NCI-H446 (cell line): ENCODE measurements at places on chromosomes 6 and 20.

GRCh38 chr6:39698789-39699188, 26.4 kb downstream of the KIF6 start:
- DNase-seq, result no peak

- no peak for DNase-seq
Measured at GRCh38 chr6:152052061-152052460, 244.6 kb downstream of the ESR1 start.

DNA sequence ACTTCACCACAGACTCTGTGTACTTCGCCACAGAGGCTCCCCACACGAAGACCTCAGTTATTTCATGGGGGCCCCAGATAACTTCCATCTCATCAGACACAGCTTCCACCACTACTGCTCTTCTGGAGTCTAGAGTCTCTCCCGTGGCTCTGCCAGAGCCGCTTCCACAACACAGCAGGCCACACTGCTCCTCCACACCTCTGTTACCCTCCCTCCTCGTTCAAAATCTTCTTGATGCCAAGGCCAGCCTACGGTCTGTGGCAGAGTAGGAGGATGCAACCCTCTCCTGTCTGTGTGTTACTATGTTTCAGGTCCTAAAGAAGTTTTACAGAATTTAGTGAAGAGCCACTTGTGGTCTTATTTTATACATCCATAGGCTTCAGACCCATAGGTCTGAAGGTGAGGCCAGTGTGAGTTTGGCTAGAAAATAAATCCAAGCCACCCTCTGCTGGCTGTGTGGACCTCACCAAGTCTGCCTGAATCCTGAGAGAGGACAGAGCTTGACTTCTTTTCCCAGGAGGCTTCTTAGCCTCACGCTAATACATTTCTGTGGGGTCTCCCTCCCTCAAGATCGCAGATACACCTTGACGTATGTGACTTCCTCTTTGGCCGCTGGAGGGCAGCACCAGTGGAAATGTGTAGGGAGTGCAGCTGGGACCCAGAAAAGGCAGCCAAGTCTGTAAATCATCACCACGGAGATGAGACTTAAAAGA, 197.7 kb downstream of the FAXC start:
- no peak for DNase-seq

- DNase-seq, result no peak
Measured at GRCh38 chr20:20223981-20224380, 143.9 kb upstream of the INSM1 start.

GRCh38 chr20:17505636-17506517, 25.3 kb downstream of the BFSP1 start:
- DNase-seq, result no peak

- DNase-seq, result no peak
Measured at GRCh38 chr6:25735261-25735660, 19.3 kb upstream of the SLC17A4 start.

- no peak for DNase-seq
Measured at GRCh38 chr6:48671505-48671904, 560.5 kb upstream of the PTCHD4 start.

- no peak for DNase-seq
Measured at GRCh38 chr6:33276864-33277662, at the start of gene B3GALT4. TSS of gene B3GALT4 (plus strand) at chr6:33277123. CDS start at chr6:33277420, 297 bp downstream.

GRCh38 chr6:157751547-157752200, 71.4 kb upstream of the SNX9 start:
- DNase-seq, result no peak
